ENCODE measurements at places on chromosomes 3 and 15.

DNA sequence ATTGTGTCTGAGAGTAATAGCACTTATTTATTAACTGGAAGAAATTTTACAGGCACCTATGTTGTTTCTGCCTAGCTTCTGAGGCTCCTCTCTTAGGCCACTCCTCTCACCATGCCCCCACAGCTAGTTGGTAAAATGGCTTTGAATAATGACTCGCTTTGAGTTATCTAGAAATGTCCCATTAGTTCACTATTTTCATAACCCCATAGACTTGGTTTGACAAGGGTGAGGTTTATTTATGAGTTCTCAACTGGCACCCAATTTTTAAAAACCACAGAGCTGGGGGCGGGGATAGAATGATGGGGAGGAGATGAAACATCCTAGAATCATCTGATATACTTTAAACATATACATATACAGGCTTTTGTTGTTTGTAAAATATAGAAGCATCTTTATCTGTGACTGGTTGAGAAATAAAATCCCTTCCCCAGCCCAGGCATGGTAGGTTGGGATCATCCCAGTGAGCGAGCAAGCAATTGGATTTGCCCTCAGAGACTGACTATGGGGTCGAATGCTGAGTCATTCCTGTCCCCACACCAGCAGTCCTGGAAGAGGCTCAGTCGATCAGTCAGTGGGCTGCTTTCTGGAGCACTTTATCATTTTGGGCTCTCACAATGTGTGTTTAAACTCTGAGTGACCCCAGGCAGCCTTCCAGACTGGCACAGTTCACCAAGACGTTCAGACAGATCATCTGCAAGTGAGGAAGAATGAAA, 60.2 kb upstream of the TSEN2 start:
- DNase-seq: no peak

DNA sequence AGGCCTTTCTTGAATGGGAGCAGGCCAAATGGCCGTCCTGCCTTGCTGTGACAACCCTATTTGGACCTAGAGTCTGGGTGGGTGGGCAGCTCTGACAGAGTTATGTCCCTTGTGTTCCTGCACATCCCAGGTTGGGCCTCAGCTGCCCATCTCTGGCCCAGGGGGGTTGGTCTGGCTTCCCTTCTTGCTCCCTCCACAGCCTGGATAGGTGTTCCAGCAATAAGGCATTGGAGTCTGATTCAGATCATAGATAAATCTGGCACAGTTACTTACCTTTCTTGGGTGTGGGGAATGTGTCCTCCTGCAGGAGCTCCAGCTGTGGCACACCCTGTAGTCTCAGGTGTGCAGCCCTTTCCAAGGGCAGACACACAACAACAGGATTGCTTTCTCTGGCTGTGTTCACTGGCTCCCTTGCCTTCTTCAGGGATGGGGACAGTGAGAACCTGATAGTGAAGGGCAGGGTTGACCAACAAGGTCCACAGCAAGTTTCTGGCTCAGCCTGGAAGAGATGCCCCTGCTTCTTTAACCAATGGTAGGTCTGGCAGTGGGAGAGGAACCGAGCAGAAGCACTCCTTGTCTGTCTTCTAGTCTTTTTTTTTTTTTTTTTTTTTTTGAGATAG, 177.9 kb downstream of the EPHB1 start:
- no peak for DNase-seq

GRCh38 chr3:141030296-141030695, 20.9 kb upstream of the SPSB4 start:
- DNase-seq: no peak

- no peak for DNase-seq
Measured at GRCh38 chr15:73334086-73334485, 34.7 kb downstream of the HCN4 start.
